ENCODE measurements at places on chromosomes 12 and 14.

DNA sequence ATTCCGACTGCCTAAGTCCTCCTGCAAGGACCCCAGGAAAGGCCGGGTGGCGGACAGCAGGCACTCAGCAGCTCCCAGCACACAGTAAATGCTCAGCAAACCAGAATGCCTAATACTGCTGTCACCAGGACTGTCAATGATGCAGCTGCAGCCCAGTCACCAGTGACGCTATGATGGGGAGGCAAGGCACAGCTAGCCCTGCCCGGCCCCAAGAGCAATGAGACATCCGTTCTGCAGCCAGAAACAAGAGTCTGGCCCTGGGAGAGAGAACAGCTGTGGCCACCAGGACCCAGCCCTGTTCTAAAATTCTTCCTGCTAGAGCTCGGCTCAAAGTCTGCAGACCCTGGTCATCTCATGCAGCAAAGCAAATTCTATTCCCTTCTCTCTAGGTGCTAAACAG lies 69.8 kb downstream of the NCOR2 start:
- DNase-seq: no peak

DNA sequence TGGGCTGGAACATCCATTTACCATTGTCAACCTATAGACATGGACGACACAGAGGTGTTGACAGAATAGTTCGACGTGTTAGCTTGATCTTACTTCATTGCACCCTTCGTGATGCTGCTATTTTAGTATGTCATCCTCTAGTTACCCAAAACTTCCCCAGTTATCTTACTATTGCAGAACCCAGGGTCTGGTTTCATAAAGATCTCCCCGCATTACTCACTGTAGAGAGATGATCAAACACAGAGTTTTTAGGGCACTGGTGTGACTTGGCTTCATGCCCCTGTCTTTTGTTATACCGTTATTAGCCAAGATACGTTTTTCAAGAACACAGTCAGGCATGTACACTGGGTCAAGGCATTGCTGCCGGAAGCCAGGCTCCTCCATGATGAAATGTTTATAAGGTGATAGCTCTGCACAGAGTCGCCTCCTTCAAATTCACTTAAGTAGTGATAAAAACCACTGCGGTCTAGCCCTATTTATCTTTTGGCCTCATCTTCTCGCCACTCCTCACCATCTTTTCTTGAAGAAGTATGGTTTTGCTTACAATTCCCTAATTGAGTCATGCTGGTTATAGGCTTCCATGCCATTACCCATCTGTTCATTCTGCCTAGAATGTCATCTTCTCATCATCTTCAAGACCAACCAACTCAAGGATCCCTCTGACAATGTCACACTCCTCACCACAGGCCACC lies 1127.9 kb downstream of the VRK1 start:
- no peak for DNase-seq

DNA sequence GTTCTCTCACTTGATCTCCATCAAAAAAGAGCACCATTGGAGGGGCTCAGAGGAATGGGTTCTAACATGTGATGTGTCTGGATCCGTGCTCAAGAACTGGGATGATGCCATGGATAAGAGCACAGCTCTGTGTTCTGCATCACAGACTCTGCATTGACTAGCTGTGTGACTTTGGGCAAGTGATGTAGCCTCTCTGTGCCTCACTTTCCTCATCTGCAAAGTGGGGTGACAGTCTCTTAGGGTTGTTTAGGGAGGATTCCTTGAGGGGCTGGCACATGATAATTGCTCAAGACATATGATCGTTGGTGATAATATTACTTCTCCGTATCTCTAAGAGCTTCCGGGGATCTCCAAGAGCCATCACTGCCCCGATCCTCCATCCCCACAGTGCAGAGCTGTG lies 202.3 kb downstream of the CHST11 start:
- DNase-seq: no peak

DNA sequence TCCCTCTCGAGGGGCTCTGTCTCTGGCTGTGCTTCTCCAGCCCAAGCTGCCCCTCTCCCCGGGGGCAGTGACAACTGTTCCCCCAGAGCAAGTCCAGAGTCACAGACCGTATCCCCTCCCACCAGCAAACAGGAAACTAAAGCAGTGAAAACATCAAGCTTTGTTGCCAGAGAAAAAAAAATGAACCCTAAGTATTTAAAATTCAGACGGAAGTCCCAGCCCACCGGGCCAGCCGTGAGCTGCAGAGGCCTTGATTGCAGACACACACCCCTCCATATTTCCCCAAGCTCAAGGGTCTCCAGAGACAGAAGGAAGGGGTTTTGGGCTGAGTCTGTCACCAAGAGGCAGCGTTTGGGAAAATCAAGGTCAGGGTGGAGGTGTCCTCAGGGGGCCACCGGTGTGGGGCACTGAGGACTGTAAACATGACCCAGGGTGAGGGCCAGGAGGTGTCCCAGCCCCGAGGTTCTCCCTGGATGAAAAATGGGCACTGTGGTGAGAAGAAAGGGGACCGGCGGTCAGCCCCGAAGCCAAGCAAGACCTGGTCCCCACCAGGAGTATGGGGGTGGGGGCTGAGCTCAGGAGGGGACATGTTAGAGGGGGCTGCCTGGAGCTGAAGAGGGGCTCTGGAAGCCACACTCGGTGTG lies 7.7 kb downstream of the PHETA1 start:
- no peak for DNase-seq

GRCh38 chr12:2924019-2924418 lies 33.3 kb downstream of the TULP3 start:
- no peak for DNase-seq

DNA sequence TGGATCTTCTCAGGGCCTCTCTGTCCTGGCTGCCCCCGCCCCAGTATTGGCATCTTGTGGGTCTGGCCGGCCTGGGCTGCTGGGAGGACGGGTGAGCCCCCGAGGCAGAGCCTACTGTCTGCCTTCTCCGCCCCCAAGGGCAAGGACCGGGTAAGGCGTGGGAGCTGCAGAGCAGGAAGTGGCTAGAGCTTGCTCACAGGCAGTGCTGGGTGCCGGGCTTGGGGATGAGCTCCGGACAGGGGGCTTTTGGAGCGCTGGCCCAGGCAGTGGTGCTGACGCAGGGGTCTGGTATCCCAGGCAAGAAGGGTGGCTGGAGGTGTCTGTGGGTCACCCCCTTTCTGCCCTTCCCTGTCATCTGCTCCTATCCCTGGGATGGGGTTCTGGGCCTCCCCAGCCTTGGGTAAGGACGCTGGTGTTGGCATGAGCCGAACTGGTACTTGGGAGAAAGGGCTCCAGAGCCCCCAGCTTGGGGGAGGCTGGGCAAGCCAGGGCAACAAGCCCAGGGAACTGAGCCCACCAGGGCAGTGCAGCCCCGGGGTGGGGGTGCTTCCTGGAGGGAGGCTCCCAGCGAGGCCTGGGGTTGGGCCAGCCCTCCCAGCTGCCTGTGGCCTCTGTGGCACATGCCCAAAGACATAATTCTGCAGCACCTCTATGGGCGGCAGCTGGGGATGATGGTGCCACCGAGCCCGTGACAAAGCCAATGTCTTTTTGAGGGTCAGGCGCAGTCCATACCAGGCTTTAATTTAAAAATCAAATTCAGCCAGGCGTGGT lies 126.3 kb downstream of the KIF26A start:
- DNase-seq: no peak

DNA sequence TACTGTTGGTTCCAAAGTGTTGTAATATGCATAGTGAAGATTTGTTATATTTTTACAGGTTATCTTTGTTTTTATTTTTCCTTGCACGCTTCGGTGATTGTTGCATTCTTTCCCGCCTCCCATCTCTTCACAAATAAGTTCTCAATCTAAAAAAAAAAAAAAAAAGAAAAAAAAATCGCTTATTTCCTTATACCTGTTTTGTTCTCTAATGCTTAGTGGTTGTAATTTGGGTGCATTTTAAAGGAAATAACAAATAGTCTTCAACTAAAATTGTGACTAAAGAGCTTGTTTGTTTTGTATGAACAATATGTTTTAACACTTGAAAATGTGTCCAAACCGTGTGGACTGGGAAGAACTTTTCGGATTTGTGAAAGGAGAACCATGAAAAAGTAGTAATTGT lies 1.5 kb downstream of the CAND1 start:
- DNase-seq: no peak

GRCh38 chr14:44165286-44165685 lies 341.8 kb downstream of the FSCB start:
- no peak for DNase-seq

- no peak for DNase-seq
Observed at GRCh38 chr12:95790917-95791849, 619 bp upstream of the NTN4 start.

GRCh38 chr12:8834230-8834629 lies 11.8 kb downstream of the A2ML1 start:
- DNase-seq: no peak

DNA sequence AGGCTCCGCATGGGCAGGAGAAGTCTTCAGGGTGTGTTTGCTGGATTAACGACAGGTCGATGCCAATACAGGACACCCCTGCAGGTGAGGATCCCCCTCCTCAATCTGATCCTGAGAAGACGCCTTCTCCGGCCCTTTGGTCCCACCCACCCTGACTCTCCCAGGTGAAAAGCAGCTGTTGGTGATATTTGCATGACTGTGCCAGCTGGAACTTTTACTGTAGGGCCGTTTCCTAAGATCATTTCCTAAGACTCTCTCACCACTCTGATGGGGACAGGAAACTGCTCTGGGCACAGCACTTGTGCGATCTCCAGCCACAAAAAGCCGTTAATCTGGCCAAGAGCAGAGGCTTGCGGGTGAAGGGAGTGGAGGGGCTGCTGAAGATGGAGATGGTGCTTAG lies 16.8 kb upstream of the EIF5 start:
- no peak for DNase-seq

GRCh38 chr12:107490010-107490409 lies 195.6 kb upstream of the PWP1 start:
- no peak for DNase-seq

- no peak for DNase-seq
Observed at GRCh38 chr12:19018302-19018970, 111.1 kb upstream of the PLEKHA5 start.

DNA sequence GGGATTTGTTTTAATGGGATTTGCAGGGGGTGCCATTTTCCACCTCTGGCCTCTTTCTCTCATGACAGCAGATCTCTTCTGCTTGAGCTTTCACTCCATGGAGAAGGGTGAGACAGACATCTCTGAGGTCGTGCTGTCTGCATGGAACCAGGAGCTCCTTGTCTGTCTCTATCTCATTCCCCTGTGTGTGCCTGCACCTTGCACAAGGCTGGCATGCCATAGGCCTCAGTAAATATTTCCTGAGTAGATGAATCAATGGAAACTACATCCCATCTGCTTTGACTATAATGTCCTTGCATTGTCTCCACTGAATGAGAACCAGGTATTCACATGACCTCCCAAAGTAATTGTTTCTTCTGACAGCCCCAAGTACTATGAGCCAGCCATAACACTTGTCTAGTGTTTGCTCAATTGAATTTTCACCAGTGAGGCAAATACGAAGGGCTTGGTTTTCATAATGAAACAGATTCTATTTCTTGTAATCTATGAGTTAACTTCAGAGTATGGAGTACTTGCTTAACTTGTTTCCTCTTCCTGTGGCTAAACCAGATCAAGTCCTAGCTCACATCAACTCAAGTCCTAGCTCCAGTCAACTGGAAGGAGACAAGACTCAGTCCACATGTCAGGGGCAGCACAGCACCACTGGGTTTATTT lies 32.3 kb downstream of the KCNK13 start:
- no peak for DNase-seq

- DNase-seq: no peak
Observed at GRCh38 chr14:83992857-83993256, 1537.1 kb upstream of the FLRT2 start.

GRCh38 chr12:114512351-114512750 lies 106.4 kb upstream of the TBX5 start:
- no peak for DNase-seq

DNA sequence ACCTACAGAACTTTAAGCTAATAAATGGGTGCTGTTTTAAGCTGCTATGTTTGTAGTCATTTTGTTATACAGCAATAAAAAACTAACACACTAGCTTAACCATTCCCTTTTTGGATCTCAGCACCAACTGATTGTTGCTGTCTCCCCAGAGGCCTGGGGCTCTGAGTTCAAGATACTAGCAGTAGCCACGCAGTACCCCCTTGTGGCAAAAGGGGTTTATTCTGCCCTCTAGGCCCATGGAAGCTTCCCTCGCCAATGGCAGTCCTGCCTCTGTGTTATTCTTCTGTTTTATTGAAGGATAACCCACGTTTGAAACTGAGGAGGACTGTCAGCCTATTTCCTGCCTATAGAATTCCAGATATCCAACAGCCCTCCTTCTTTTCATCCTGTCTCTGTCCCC lies 455.3 kb upstream of the ATP2B1 start:
- no peak for DNase-seq
